Activated naive CD8-positive, alpha-beta T cell treated with anti-CD3 and anti-CD28 coated beads, Interleukin-2, amount 10 ng/mL, durations not matched to agents 7 days and 5 days (primary cell): ENCODE measurements at places on chromosomes 16 and 17. TPM values are rescaled to one million over a fixed set of nuclear protein-coding genes. Genes with fewer than 3 reads are reported as not detected.

- no peak overlapping the region for H3K4me3 ChIP-seq
- no peaks in the 10 kb centered on the region for H3K4me1 ChIP-seq
- H3K36me3 ChIP-seq, result no peaks in the 10 kb centered on the region
- H3K27ac ChIP-seq, result no peak overlapping the region
- no peaks in the 10 kb centered on the region for H3K27me3 ChIP-seq
- DNase-seq, result no peak
Measured at GRCh38 chr17:7413346-7413985, 5.8 kb downstream of the NLGN2 start.

DNA sequence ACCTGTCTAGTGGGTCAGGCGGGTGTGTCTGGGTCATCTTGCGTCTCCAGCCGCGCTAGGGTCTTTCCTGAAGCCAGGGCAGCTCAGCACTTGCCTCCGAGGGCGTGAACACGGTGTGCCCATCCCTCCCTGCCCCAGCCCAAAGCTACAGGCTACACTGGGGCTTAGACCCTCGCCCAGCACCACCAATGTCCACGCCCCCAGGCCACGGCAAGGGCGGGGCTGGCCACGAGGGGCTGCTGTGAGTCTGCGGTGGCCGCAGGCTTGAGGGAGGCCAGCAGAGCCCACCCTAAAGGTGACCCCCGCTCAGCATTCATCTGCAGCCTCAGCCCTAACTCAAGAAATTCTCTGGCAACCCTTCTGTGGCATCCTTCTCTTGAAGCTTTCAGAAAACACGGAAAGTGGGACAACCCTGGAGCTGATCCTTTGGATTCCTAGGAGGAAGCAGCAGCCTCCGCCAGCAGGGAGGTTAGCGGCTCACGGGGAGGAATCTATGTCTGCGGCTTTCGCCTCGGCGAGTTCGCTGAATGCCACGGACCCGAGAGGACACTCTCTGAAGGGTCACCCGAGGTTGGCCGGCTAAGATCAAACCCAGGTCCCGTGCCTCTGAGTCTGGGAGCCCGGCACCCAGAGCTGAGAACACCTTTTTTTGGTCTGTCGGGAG lies 41.7 kb downstream of the TIMM22 start:
- peaks cover 20% of the 10 kb centered on the region for H3K36me3 ChIP-seq
- no peaks in the 10 kb centered on the region for H3K4me1 ChIP-seq
- no peaks in the 10 kb centered on the region for H3K27me3 ChIP-seq
- no peak overlapping the region for H3K4me3 ChIP-seq
- no peak overlapping the region for H3K27ac ChIP-seq
- DNase-seq, result no peak

DNA sequence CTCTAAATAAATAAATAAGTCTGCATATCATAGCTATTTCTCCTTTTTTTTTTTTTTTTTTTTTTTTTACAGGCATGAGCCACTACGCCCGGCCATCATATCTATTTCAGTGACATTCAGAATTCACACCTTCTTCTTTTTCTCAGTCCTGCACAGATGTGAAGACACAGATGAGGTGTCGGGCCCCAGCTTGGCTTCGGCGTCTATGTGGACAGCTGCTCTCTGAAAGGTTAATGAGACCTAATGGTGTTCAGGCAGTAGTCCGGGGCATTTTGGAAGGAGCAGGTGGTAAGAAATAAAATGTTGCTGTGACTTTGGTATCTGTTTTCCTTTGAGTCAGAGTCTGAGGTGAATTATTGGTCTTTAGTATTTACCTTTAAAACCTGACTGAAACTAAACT lies 23.6 kb downstream of the TANGO6 start:
- no peaks in the 10 kb centered on the region for H3K4me1 ChIP-seq
- no peak for DNase-seq
- H3K27ac ChIP-seq, result no peak overlapping the region
- no peak overlapping the region for H3K4me3 ChIP-seq
- H3K27me3 ChIP-seq, result no peaks in the 10 kb centered on the region

DNA sequence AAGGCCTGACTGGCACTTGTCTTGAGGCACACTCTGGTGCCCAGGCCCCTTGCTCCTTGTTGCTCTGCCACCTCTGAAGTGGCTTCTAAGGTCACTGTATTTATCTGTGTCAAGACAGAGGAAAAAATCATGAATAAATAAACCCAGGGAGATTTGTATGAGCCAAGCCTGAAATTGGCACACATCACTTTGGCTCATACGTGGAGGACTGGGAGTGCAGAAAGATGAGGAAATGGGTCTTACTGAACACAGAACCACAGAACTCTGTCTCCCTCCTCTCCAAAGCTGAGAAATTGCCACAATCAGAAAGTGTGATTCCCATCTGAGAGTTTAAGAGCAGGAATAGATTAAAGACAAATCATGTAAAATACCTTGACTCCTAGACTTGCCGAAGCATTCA lies 27.1 kb upstream of the C16orf78 start:
- no peak for DNase-seq
- no peaks in the 10 kb centered on the region for H3K36me3 ChIP-seq
- H3K4me3 ChIP-seq, result no peak overlapping the region
- no peak overlapping the region for H3K27ac ChIP-seq

GRCh38 chr17:78179372-78179771 lies 7.5 kb downstream of the TK1 start:
- H3K4me1 ChIP-seq, result peaks cover 32% of the 10 kb centered on the region
- H3K27ac ChIP-seq, result no peak overlapping the region
- peaks cover 18% of the 10 kb centered on the region for H3K36me3 ChIP-seq
- no peak for DNase-seq
- no peaks in the 10 kb centered on the region for H3K27me3 ChIP-seq
- H3K4me3 ChIP-seq, result no peak overlapping the region

SERPINF2 gene
- 0.33 TPM for total RNA-seq

COPZ2 gene
- 6.1 TPM for total RNA-seq

ELMO3 gene
- 9.4 TPM for total RNA-seq

MYH1 gene
- not detected for total RNA-seq

MSI2 gene
- total RNA-seq, result 113 TPM
